Iris pigment epithelial cell (primary cell): ENCODE measurements at places on chromosomes 6 and 20.

- peak; percentile 40 for DNase-seq
Observed at GRCh38 chr6:74603322-74604076, 602.4 kb downstream of the COL12A1 start.

- DNase-seq: no peak
Observed at GRCh38 chr6:170288091-170288631, 2.7 kb downstream of the DLL1 start.

DNA sequence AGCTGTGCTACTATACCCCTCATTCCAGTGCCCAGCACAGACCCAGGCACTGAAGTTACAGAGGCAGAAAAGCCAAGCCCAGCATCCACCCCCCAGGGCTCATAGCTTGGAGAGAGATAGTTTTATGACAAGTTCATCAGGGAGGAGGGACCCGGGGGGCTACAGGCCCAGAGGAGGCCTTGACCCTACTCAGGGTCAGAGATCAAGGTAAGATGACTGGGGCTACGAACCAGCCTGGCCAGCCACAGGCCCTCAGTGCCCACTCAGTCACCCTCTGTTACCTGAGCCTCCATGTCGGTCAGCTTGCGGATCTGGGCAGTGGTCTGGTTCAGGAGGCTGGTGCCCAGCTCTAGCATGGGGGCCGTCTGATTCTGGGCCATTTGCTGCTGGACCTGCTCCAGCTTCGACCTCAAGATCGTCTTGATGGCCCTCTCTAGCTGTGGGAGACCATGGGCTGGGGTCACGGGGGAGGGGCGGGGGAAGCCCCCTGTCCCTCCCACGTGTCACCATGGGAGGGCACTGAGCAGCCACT is 26.1 kb downstream of the ANGPT4 start:
- DNase-seq: no peak

DNA sequence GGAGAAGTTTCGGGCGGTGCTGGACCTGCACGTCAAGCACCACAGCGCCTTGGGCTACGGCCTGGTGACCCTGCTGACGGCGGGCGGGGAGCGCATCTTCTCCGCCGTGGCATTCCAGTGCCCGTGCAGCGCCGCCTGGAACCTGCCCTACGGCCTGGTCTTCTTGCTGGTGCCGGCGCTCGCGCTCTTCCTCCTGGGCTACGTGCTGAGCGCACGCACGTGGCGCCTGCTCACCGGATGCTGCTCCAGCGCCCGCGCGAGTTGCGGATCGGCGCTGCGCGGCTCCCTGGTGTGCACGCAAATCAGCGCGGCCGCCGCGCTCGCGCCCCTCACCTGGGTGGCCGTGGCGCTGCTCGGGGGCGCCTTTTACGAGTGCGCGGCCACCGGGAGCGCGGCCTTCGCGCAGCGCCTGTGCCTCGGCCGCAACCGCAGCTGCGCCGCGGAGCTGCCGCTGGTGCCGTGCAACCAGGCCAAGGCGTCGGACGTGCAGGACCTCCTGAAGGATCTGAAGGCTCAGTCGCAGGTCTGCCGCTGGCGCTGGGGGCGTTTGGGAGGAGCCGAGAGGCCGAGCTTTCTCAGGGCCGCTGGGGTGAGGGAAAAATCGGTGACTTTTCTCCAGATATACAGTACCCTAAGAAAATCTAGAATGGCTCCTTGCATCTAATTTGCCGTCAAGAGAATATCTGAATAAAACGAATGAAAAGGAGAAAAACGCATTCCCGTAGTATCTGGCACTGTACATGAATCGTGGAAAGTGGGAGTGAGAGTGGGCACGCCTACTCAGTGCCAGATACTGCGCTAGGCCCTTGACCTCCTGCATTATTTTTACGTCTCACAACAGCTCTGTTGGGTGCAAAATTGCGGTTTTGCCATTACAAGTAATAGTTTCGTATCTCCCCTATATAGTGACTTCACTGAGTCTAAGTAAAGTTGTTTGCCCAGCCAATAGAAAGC is 1.0 kb downstream of the CALHM6 start:
- peak; percentile 62 for DNase-seq

GRCh38 chr6:68911811-68912210 is 276.7 kb downstream of the ADGRB3 start:
- no peak for DNase-seq

DNA sequence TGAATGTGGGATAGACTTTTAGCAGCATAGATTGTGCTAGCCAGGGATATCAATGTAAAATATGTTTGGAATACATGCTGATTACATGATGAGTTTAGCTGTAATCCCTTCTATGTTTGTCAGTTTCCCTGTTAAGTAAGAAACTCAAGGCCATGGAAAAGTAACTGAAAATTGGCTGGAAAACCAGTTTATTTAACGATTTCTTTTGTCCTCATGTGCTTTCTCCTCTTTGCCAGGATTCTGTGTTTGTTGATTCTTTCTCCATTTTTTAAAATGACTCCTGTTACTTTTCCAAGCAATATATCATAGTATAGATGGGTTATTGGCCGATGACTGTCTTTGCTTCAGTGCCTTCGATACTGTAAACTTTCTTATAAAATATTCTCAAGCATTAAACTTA is 87.5 kb downstream of the SAMD5 start:
- no peak for DNase-seq

DNA sequence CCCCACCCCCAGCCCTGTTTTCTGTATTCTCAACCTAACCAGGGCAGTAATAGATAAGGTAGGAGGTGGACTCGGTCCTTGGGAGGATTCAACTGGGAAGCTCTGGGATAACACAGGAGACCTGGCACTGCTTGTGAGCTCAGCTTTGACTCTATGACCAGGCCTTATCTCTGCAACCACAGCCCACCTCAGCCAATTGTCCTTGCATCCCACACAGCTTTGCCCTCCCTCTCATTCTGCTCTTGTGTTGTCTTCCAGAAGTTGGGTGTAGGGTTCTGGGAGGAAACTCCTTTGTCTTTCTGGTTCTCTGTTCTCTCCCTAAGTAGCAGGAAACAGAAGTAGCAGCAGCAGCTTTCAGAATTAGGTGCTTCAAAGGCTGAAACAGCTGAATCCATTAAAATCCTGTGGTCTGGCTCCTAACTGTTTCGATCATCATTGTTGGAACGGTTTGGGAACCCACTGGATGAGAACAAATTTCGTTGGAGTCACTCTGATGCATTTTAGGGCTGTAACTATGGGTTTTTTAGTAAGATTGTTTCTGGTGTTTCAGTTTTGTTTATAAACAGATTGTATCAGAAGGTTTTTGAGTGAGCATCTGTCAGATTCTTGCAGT is 32.4 kb upstream of the SNX9 start:
- no peak for DNase-seq

DNA sequence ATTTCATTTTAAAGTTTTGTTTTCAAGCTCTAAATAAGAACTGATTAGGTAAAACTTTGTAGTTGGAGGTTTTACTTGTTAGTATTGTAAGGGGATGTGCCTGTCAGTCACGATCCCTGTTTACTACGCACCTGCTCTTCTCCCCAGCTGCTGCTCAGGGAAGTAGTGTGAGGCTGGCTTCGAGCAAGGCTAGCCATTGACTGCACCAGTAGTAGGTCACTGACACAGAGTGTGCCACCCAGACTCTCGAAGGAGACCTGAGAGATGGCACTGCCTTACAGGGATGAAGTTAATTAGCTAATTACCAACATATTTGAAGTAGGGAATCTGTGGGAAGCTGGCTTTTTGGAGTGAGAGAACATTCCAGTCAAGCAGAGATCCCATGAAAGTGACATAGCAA is 89.2 kb downstream of the DNAH8 start:
- no peak for DNase-seq

GRCh38 chr6:126770176-126770575 is 348.3 kb upstream of the RSPO3 start:
- no peak for DNase-seq

DNA sequence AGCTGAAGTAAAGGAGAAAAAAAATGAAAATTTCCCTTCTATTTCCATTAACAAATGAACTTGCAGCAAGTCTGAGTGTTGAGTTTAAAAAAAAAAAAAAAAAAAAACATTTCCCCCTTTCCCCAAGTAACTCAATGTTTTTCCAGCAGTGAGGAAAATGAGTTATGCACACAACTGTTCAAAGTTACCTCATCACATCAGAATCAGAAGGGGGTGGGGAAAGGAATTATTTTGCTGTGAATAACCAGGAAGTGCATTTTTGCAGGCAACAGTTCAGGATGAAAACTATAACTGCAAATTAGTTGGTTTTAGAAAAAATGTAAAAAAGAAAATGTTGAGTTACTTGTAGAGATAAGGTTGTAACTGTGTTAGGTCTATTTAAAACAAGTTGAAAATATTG is 568.9 kb upstream of the CITED2 start:
- DNase-seq: peak; percentile 88

- no peak for DNase-seq
Observed at GRCh38 chr20:51894619-51895018, 92.3 kb upstream of the SALL4 start.

GRCh38 chr6:44932651-44933091 is 395.5 kb upstream of the RUNX2 start:
- no peak for DNase-seq

DNA sequence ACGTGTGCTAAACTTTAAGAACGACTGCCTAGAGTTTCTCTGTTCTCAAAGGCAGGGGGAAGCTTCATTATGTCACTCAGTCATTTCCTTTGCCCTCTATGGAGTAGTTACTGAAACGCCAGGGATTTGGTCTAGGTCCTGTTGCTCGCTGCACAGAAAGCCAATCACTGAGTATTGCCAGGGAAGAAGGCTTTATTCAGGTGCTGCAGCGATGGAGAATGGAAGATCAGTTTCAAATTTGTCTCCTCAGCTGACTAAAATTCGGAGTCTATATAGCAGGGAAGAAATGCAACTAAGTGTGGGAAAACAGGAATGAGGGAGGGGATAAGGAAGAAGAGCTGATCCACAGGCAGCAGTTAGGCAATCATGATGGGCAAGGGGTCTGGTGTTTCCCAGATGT is 75.8 kb downstream of the QRSL1 start:
- no peak for DNase-seq

- DNase-seq: peak; percentile 50
Observed at GRCh38 chr6:28134015-28134414, 7.7 kb upstream of the ZKSCAN8 start.

- DNase-seq: peak; percentile 52
Observed at GRCh38 chr6:134359302-134359701, 41.4 kb upstream of the SGK1 start.

DNA sequence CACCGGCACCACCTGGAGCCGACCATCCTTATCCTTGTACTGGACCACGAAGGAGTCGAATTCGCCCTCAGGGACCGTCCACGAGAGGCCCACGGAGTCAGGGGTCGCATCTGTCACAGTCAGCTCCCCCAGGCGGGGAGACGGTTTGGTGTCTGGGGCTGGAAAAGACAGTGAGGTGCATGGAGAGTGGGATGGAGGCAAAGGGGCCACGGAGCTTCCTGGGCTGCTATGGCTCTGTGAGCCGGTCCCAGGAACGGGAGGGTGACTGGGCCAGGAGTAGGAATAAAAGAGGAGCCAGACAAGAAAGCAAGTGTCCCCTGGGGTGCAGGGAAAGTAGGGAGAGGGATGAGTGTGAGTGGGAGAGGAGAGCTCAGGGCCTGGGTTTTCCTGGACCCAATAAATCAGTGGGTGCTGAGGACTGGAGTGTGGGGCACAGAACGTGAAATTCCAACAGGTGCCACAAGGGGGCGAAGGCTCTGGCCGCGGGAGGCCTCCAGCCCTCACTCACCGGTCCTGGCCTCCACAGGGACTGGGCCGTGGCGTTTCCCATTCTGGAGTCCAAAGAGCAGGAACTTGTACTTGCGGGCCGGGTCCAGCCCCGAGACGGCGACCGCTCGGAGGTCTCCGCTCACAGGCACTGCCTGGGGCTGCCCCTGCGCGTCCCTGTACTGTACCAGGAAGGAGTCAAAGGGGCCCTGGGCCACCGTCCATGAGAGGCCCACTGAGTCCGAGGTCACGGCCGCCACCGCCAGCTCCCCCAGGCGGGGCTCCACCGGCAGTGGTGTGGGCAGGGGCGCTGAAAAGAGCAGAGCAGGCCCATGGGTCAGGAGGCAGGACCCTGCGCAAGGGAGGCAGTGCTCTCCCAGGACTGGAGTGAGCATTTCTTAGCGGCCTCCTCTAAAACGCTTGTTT is 9.9 kb downstream of the CYP21A2 start:
- peak; percentile 40 for DNase-seq

DNA sequence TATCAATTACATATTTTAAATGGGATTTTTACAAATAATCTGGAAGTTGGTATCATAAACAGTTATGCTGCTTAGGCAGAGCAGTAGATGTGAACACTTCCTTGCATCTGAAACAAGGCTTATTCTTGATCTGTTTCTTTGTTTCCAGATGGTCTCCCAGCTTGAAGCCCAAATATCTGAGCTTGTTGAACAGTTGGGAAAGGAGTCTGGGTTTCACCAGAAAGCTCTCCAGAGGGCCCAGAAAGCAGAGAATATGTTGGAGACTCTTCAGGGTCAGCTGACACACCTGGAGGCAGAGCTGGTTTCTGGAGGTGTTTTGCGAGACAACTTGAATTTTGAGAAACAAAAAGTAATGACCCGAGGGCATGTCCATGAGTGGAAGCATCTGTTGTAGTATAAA is 91.9 kb downstream of the CCDC170 start:
- no peak for DNase-seq

DNA sequence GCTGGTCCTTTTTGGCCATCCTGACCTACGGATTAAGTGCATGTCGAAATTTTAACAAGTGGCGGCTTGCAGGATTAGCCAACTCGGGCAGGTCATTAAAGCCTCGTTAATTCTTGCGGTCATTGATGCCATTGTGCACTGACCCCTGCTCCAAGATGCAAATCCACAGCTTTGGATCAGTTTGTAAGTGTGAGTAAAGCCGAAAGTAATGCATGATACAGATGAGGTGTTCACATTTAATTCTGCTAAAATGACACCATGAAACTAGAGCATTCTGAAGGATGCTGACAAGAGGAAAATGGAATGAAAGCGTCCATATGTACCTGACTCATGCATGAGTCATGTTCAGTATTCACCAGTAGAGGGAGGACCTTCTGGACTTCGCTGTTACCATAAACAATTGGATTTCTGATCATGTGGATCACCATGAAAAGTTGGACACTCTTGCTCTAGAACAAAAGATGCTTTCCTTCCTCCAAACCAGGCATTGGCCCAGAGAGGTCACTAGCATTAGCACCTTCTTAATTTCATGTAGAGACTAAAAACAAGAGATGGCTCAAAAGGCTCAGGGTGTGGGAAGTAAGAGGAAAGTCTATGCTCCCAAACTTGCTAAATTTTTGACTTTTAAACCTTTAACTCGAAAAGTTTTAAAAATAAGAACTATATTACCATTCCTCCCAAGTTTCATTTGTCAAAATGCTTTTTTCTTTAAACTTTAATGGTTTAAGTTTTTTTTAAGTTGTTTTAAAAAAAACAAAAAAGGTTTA is 48.0 kb downstream of the MUC22 start:
- DNase-seq: peak; percentile 95

GRCh38 chr6:40688214-40688761 is 101.1 kb upstream of the LRFN2 start:
- DNase-seq: no peak

- DNase-seq: no peak
Observed at GRCh38 chr6:84118191-84118590, 84.6 kb downstream of the MRAP2 start.

DNA sequence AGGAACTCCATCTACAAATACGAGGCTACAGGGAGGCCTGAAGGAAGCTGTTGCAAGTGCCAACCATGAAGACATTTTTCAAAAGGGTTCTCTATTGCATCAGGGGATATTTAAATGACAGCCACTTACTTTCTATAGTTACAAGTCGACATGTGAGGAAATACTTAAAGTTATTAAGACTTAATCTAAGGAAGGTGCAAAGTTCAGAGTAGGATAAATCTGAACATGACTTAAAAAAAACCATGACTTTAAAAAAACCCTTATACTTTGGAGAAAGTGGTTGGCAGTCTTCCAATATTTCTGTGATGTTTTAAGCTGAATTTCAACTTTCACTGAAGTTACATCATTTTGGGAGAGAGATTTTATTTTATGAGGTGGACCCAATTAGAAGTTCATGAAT is 56.3 kb upstream of the EMILIN3 start:
- peak; percentile 17 for DNase-seq
